ENCODE measurements at places on chromosomes 1 and 21. TPM values are rescaled to one million over a fixed set of nuclear protein-coding genes. Genes with fewer than 3 reads are reported as not detected.

EFCAB14 gene
- polyA plus RNA-seq: 30.4 TPM

PIK3R3 gene
- 1.5 TPM for polyA plus RNA-seq

ATP6V1G3 gene
- not detected for polyA plus RNA-seq

TINAGL1 gene
- polyA plus RNA-seq: 39.0 TPM

DR1 gene
- 23.3 TPM for polyA plus RNA-seq
